AG08395 (cell line): ENCODE measurements at places on chromosomes 12 and 14.

- no peak for DNase-seq
Measured at GRCh38 chr12:30450872-30451271, 244.8 kb downstream of the IPO8 start.

- no peak for DNase-seq
Measured at GRCh38 chr12:105138248-105138647, 30.7 kb downstream of the WASHC4 start.

DNA sequence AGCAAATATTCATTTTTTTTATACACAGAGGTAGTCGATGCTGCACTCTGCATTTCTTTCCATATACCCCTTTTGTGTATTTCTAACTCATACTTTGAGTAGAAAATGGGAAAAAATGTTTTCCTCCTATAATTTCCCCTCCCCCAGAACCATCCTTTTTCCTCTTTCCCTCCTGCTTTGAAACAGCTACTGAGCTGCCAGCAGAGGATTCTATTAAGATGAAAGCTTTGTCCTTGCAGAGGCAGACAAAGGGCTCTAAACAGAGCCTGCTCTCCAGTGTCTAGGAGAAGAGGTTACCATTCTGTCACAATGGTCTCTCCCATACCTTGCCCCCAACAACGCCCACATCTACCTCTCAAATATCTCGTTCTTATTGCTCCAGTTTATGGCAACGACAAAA, 74.6 kb upstream of the OSBPL8 start:
- no peak for DNase-seq

DNA sequence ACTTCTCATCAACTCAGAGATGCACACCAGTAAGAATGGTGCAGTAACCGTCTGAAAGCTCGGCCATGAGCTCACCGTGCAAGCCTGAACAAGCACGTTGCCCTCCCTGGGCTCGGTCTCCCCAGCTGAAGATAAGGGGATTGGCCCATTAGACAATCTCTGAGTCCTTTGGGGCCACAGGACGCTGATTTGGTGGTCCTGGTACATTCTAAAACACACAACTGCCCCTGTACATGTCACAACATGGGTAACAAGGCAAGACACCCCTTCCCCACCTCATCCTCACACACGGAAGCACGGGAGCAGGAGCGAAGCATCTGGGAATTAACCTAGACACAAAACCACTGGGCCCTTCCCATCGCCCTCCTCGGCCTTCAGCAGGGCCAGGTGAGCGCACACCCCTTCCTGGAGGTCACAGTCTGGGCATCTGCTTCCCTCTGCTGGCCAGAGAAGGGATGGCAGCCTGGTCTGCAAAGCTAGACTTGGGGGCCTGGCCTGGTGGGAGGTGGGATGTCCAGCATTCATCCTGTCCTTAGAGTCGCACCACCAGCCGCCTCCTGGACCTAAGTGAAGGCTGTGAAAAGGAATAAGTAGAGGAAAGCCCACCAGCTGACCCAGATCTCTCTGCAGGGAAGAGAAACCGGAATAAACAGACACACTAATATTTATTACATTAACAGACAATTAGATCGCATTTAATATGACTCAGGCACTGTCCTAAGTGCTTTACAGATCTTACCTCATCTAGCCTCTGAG, 18.9 kb upstream of the SMUG1 start:
- DNase-seq = peak; percentile 68

DNA sequence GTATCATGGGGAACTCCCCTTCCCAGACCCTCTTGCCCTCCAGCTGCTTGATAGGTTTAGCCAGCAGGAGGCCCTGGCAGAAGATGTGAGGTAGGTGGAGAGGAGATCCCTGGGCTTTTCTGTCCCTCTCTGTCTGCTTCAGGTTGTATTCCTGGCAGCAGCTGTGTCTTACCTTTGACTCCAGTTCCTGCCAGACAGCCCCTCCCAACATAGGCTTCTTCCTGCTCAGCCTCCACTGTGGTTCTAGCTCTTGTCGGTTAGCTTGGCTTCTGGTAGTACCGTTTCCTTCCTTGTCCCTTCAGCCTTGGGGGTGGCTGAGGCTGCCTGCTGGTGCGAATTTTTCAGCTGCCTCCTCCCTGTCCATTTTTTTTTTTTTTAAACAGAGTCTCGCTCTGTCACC, 215.7 kb upstream of the CRY1 start:
- no peak for DNase-seq

DNA sequence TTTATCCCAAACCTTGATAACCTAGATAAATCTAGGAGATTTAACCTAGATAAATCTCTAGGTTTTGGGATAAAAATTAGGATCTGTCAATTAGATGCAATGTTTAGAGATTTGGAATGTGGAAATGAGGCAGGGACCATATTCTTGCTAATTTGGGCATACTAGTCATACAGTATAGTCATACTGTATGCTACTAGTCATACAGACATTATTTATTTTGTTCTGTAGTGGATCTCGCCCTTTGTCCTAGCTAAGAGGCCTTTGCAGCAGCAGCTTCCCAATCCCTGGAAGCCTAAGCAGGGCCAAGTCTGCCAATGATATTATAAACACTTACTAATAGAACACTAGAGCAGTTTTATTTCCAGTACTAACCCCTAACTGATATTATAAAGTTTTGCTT, 136.4 kb downstream of the CEP128 start:
- DNase-seq = peak; percentile 4

- DNase-seq = no peak
Measured at GRCh38 chr12:39442831-39443080, 164 bp downstream of the KIF21A start.
